Pancreas (tissue), 10 donors: ENCODE measurements at places on chromosomes 3 and 15. TPM values are rescaled to one million over a fixed set of nuclear protein-coding genes. Genes with fewer than 3 reads are reported as not detected.
A peak's percentile ranks its signal among the peaks of the same experiment; 100 is the strongest.

Gene RLBP1
- total RNA-seq = not detected

Gene TAMM41
- total RNA-seq = 6.5 TPM

Gene TRPC1
- total RNA-seq = 1.2 TPM

Gene KLF15
- total RNA-seq = 34.7 TPM

- DNase-seq = no peak
Measured at GRCh38 chr15:26773917-26774316, 1.1 kb upstream of the GABRB3 start.

DNA sequence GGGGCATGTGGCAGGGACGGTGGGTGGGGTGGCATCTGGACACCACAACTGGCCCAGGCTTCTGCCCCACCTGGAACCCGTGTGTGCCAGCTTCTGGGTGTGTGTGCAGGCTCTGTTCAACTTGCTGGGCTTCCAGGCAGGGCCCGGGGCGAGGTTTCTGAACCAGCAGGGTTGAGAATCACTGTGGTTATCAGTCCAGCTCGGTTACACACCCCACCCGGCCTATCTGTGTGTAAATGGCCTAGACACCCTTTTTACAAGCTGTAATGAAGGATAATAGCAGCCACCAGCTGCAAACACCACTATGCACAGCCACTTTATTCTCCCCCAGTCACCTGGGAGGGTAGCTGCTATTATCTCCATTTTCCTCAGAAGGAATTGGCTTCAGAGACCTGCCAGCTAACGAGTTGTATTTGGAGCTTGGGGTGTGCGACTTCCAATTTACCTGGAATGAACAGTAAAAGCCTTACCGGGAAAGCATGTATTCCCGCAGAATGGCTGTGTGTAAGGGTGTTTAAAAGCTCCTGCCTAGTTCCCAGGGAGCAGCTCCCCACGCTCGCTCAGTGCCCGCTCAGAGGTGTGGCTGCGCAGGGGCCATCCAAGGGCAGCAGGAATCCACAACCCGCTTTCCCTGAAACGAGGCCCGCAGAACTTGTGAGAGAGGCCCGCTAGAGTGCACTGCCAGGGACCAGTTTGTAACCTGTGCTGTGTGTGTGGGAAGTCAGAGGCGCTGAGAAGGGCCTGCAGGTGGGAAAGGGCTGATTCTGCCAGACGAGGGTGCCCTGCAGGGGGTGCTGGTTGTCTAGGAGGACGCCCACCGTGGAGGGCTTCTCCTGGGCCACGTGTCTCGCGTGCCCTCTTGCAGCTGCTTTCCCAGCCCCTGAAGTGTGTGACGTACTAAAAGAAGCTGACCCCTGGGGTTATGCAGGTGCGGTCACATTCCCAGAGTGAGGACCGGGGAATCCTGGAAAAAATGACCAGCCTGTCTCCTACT, 83.5 kb downstream of the C3orf70 start:
- DNase-seq = no peak

GRCh38 chr3:151925876-151926275, 52.4 kb downstream of the SUCNR1 start:
- no peak for DNase-seq

DNA sequence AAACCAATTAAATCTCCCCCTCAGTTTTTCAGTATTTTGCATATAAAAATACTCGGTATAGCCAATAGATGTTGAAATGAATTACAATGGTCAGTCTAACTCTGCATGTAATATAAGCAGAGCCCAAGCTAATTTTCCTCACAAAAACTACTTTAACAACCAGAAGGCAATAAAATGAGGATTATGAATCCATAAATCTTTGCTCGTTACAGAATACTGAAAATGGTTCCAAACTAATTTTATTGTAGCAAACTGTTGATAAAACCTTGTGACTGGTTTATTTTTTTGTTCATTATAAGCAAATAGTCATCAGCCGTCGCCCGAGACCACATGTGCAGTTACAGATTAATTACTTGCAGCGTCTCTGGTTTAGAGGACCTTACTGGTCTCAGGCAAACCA, 183.2 kb downstream of the SSR3 start:
- no peak for DNase-seq

GRCh38 chr3:126948980-126949535, 33.9 kb upstream of the PLXNA1 start:
- no peak for DNase-seq

DNA sequence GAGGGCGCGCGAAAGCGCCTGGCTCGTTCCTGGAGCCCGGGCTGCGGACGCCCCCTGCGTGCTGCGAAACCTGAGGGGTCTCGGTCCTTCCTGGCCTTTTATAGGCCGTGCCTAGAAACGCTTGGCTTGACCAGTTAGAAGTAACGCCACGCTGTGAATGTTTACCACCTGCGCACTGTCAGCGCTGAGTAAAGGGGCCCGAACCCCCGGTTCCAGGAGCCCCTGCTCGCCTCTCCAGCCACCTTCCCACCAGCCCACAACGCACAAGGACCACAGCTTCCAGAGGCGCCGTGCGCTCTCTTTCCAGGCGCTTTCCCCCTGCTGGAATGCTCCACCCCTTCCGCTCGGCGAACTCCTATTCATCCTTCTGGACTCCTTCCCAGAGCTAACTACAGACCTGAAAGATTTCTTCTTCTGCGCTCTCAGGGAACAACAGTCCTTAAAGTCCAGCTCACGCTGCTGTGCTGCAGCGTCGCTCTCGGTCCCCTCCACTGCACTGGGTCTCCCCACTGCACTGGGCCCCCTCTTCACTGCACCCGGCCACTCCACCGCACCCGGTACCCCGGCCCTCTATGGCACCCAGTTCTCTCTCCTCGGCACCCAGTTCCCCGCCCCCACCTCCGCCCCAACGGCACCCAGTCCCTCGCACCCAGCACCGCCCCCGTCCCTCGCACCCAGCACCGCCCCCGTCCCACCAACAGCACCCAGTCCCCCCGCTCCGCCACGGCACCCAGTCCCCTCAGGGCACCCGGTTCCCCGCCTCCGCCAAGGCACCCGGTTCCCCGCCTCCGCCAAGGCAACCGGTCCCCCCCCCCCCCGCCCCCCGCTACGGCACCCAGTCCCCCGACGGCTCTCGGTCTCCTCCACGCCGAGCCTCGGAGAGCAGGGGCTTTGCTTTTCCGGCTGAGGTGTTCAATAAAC, 69.8 kb downstream of the SQOR start:
- peak; percentile 18 for DNase-seq

- DNase-seq = no peak
Measured at GRCh38 chr3:150419076-150419868, 11.2 kb downstream of the TSC22D2 start.

DNA sequence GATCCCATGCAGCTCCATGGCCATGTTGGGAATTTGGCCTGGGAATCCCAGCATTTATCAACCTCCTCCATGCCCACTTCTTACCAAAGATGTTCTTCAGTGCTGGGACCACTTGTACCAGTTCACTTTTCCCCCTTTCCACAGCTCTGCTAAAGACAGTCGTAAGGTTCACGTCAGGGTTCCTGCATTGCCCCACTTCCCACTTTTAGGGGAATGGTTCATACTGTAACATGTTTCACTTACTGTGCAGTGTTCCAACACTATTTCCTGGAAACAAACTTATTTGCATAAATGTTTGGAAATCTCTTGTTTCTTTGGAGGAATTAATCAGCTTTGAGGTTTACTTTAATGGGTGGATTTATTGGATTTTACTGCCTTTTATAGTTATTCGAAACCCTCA, 17.0 kb downstream of the APH1B start:
- DNase-seq = no peak

DNA sequence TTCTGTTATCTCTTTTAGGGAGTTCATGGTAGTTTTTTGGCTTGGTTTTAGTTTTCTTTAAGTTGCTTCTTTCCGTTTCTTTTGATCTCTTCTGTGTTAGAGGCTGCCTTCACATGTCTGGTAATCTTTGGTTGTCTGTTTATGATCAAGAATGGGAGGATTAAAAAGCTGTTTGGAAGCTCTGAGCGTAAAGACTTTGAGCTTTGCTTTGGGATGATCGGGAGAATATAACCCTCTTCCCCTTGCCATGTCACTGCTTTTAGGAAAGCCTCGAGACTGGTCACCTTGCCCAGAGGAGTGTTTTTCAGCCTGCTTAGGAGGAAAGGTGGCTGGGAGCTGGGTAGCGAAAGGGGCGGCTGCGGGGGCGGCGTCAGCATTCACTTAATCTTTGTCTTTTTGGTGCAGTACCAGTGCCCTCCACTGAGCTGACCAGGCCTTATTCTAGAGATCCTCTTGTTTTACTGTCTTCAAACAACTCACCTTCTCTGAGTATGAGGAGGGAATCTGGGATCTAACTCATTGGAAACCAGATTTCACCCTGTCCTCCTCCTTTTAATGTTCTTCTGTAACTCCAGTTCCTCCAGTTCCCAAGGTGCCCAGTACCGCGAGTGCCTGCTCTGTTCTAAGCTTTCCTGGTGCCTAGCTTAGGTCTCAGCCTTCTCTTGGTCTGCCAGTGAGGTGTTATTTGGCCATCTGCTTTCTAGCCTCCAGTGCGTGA, 15.5 kb downstream of the TATDN2 start:
- DNase-seq = no peak

DNA sequence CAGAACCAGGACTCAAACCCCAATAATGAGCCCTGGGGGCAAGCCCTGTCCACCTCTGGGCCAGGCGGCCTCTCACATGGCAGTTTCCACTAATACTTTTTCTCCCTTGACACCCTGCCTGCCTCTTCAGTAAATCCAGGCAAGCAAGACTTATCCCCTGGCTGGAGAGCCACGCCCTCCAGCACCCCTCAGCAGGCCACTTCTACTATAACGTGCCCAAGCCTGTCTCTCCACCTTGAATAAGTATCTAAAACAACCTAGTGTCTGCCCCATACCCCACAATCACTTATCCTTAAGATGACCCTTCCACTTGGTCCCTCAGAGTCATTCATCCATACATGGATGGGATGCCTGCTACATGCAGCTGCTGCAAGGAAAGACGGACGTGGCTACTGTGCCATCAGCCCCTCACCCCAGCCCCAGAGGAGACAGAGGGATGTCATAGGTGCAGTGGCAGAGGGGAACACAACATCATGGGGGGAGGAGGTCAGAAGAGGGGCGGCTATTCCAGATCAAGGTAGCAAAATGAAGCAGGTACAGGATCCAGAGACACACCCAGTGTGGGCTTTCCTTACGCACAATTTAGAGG, 63.4 kb downstream of the LRIG1 start:
- no peak for DNase-seq

- no peak for DNase-seq
Measured at GRCh38 chr3:30437171-30437601, 169.2 kb upstream of the TGFBR2 start.
